Stimulated activated CD4-positive, alpha-beta T cell treated with anti-CD3 and anti-CD28 coated beads, Interleukin-15, amount 100 ng/mL, for 24 hours (primary cell): ENCODE measurements at places on chromosomes 2 and 18.

- no peak for DNase-seq
Measured at GRCh38 chr2:72106978-72107377, 40.7 kb downstream of the CYP26B1 start.

DNA sequence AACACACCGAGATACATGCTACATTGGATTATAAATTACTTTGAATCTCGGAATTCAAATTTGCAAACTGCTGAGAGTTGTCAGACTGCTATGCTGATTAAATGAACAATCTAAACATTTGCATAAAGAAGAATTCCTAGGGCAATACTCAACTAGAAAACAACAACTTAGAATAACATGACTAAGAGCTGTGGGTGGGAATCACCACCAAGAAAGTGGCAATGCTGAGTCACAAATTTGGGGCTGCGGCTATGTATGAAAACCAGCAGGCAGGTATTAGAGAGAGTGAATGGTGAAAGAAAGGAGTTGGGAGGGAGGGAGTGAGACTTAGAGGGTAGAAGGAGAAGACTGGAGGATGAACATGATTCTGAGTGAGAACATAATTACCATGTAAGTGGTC, 559.5 kb downstream of the PIK3C3 start:
- DNase-seq = no peak

DNA sequence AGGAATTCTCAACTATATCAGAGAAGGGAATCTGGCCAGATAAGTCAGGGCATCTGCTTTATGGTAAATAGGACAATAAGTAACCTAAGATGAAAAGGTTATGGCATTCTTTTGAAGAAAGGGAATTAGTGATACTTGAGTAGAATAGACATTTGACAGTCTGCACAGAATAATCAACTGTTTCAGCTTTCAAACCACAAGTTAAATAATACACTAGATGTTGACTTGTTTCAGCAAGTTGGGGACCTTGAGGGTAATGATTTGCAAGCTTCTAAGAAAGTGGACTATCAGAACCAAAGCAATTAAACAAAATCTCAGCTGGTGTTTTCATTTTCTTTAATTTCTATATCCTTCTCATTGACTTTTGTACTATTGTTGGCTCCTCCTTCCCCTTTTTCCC, 54.5 kb downstream of the SLC39A10 start:
- DNase-seq = no peak

- no peak for DNase-seq
Measured at GRCh38 chr2:177422271-177422670, 29.7 kb downstream of the AGPS start.

DNA sequence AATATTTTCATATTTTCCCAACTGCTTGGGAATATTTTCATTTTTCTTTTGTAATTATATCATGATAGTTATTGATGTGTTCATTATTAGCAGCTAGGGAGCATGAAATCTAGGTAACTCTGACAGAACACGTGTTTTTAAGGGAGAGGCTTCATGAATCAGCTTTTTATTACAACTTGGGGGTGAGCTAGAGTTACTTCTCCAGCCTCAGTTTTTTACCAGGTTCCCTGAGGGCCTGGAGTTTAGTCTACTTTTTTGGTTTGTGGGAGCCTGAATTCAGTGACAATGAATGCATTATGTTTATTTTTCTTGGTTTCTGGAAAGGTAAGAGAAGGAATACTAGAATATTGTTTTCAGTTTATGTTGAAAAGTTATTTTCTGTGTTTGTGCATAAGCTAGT, 18.0 kb downstream of the NAB1 start:
- DNase-seq = no peak
